ENCODE measurements at places on chromosomes 4 and X. TPM values are rescaled to one million over a fixed set of nuclear protein-coding genes. Genes with fewer than 3 reads are reported as not detected.

The HTN1 gene
- polyA plus RNA-seq: not detected

The CABS1 gene
- not detected for polyA plus RNA-seq

The SRPX2 gene
- polyA plus RNA-seq: 0.59 TPM

The CRMP1 gene
- 642 TPM for polyA plus RNA-seq

The PIN4 gene
- 49.3 TPM for polyA plus RNA-seq

The LANCL3 gene
- 0.35 TPM for polyA plus RNA-seq

The SUV39H1 gene
- polyA plus RNA-seq: 3.1 TPM

The LONRF3 gene
- 0.41 TPM for polyA plus RNA-seq

The TRIM2 gene
- 218 TPM for polyA plus RNA-seq

The MAOB gene
- not detected for polyA plus RNA-seq

The TLR1 gene
- not detected for polyA plus RNA-seq

The UGT2A2 gene
- polyA plus RNA-seq: not detected

The RAI2 gene
- polyA plus RNA-seq: 1.5 TPM

The DMP1 gene
- 0.48 TPM for polyA plus RNA-seq

The CPLX1 gene
- polyA plus RNA-seq: 7.6 TPM

The ZNF141 gene
- polyA plus RNA-seq: 19.0 TPM

The EVC gene
- 0.48 TPM for polyA plus RNA-seq

The NAP1L2 gene
- polyA plus RNA-seq: 54.4 TPM

The GPC4 gene
- polyA plus RNA-seq: 1.5 TPM

The MPC1L gene
- not detected for polyA plus RNA-seq

All from neural cell (in vitro differentiated cells).